Right atrium auricular region (tissue), 2 donors: ENCODE measurements at places on chromosomes 2 and 18.

DNA sequence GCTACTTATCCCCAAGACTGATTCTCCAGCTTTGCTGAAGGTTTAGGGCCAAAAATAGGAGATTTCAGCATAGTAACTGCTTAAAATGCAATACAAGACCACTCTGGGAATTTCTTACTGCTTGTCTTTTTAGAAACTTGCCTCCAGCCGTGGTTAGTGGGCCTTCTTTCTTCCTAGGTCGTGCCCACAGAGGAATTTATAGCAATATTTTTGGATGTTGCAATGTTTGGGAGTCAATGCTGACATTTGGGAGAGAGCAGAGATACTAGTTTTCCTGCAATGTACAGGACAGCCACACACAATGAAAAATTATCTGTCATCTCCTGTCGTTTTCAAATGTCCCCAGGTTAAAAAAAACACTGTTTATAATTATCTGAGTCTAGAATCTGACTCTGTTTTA, 25.6 kb upstream of the CERS6 start:
- DNase-seq = no peak

DNA sequence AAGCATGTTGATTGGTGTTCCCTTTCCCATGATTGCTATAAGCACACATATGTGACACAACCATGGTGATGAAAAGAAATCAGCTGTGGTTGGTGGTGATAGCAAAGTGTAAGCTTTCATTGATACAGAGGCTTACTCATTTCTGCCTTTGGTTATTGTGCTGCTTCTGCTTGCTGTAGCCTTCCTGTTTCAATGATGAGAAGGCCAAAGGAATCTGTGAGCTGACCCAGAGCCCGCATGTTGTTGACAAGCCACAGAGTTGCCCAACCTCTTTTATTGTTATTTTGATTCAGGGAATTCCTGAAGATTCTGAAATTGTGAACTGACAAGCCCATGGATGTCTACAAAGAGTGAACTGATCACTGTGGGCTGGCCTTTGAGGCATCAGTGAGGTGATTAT, 164.4 kb downstream of the TMEFF2 start:
- no peak for DNase-seq

DNA sequence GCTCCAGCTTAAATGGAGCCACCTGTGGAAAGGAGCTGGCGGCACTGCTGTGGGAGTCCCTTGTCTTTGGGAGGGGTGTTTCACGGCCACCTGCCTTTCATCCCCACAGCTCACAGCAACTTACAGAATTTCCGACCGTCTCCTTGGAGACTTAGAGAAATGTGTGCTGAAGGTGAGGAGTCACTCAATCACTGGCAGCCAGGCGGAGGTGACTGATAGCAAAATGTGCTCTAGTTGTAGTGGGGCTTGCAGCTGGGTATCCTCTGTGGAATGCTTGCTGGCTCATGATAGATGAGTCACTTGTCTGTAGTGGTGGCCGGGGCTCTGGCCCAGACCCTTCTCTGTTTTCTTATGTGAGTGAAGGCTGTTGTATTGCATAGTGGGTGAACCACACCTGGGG, 110.7 kb downstream of the SH3RF3 start:
- DNase-seq = peak; percentile 65

DNA sequence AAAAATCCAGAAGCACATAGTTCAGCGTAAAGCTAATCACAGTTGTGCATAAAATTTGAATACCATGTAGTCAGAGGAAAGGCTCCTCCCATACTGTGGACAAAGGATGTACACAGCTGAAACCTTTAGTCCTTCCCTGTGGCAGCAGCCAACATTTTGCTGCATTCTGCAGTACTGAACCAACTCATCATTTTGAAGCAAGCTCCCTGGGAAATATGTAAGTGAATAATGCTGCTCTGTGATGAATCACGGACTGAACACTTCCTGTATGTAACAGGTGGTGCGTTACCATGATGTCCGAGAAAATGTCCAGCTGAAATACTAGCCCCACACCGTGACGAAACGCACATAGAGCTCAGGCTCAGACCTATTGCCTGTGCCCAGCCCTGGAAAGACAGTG, 421.1 kb upstream of the RAB12 start:
- DNase-seq = no peak

DNA sequence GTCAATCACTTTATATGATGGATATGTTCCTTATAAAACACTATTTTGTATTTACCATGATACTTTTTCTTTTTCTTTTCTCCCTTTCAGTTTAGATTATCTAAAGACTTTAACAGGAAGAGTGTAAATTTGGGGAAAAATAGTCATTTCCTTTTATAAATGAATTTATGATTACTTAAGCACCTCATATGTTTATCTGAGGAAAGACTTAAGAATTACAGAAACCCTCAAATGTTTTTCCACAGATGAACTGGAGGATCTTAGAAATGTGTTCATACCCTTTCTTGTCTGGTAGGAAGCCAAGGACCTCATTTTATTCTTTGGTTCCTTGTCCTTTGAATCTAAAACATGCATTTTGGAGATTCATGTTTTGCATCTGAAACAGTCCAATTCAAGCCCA, 36.7 kb downstream of the MAPRE2 start:
- DNase-seq = no peak

- no peak for DNase-seq
These were observed 220.0 kb downstream of the METTL4 start for GRCh38 chr18:2351126-2351850.
